ENCODE measurements at places on chromosomes 2 and 18. TPM values are rescaled to one million over a fixed set of nuclear protein-coding genes. Genes with fewer than 3 reads are reported as not detected.

Gene MC2R
- total RNA-seq = not detected

Gene IGFBP5
- total RNA-seq = 1,071 TPM

Gene GPR55
- total RNA-seq = not detected

Gene VAMP5
- 63.6 TPM for total RNA-seq

Gene TGFA
- 2.7 TPM for total RNA-seq

Gene NT5DC4
- not detected for total RNA-seq

Gene CD302
- total RNA-seq = 11.5 TPM

Gene TACR1
- not detected for total RNA-seq

Gene ABHD3
- 4.1 TPM for total RNA-seq

Gene ASB18
- total RNA-seq = not detected

Gene PDE6D
- 20.4 TPM for total RNA-seq

Gene APOB
- not detected for total RNA-seq

Gene EGR4
- not detected for total RNA-seq

Gene PARD3B
- total RNA-seq = 1.4 TPM

Gene ATP6V1B1
- total RNA-seq = 0.40 TPM

Data from epithelial cell of alveolus of lung (primary cell).